ENCODE measurements at places on chromosomes 2 and 18.

- DNase-seq: no peak
Observed at GRCh38 chr2:196230061-196230854, 58.9 kb upstream of the STK17B start.

GRCh38 chr18:77092104-77093066 lies 40.2 kb downstream of the MBP start:
- no peak for DNase-seq

DNA sequence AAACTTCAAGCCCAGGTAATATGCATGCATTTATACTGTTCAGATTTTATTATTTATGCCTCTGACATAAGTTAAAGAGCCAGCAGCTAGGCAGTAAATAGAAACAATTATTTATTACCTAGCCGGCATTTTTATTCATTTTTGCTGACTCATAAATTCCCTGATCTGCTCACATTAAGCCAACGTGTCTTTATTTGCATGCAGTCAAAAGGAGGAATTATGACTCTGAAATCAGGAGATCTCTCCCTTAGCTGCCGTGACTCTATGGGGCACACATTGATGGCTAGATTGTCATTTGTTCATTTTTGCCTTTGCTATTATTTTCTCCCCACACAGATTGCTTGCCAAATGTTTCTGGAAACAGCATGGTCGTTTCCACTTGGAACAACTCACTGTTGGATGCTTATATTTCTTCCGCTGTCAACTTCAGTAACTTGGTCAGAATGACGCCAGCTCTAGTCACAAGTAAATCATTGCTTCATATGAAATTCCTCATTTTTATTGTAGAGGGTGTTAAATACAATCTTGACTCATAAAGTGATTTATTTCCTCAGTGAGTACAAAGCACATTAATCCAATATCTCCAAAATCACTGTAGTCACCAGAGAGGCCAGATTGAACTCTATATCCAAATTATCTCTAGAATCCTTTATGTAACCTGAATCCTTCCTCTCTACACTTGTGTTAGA lies 15.9 kb upstream of the ZBTB14 start:
- no peak for DNase-seq

DNA sequence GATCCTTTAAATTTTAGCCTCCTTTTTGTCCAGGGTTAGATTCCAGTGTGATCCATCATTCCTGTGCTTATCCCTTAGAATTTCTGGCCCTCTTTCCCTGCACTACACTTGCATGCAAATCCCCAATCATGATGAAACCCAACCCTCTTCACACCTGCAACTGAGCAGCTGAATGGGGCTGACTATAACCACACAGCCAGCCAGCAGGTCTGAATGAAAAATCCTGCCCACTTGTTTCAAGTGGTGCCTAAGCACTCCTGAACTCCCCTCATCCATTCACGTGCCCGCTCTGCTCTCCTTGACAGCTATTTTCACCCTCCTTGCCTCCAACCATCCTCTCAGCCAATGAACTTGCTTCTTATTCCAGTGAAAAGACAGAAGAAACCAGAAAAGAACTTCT lies 80.5 kb upstream of the AFF3 start:
- no peak for DNase-seq

GRCh38 chr2:127891811-127892210 lies 6.1 kb upstream of the AMMECR1L start:
- DNase-seq: no peak

DNA sequence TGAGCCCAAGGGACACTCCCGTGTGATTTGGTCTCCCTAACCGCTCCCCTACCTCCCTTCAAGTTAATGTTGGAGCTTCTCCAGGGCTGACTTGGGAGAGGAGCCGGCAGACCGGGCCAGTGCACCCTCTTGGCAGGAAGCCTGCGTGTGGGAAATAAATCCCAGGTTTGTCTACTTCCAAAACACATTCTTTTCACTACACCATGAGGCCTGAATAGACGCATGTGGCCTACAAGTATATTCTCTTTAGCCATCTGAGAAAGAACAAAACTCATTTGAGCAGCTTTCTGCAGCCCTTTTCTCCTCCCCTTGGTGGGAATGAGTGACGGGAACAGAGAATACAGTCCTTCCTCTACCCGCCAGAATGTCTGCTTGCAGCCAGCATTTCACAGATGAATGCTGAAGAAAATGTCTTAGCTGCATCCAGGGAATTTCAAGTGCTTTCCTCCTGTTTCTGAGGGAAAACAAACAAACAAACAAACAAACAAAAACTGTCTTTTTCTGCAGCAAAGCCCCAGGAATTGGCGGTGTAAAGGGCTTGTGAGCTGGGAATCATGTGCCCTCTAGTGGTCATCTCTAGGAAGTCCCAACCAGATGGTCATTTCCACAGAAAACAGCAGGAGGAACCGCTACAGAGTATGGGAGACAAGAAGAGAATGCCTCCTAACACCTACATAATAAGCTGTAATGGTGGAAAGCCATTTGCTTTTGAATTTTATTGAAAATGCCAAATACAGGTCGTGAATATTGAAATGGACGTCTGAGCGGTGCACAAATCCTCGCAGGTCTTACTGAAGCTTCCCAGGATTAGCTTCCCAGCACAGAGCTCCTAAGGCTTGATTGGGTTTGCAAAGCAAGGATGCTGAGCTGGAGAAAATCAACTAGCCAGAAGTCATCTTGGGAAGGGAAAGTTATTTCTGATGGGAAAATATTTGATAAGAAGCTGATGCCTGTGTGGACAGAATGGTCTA lies 41.2 kb upstream of the DAPL1 start:
- peak; percentile 4 for DNase-seq
